Ovary (tissue), 10 donors: ENCODE measurements at places on chromosomes 7 and 10. TPM values are rescaled to one million over a fixed set of nuclear protein-coding genes. Genes with fewer than 3 reads are reported as not detected.
A peak's percentile ranks its signal among the peaks of the same experiment; 100 is the strongest.

DNA sequence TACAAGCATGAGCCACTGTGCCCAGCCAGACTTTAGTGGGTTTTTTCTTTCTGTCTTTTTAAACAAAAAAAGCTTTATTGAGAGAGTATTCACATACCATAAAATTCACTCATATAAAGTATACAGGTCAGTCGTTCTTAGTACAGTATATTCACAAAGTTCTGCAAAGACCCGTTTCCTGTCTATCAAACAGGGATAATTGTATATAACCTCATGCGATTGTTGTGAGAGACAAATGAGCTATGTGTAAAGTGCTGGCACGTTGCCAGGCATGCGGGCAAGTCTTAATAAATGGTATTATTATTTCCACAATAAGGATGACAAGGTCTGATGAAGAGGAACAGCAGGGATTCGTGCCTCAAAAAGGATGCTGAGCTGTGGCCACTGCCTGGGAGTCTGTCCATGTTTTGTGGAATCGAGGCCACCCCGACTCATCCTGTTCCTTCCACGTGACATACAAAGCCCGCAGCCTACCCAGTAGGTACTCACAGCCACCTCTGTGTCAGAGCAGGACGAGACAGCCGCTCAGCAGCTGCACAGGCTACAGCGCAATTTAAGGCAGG, 51.6 kb downstream of the SMKR1 start:
- H3K27me3 ChIP-seq: no peaks in the 10 kb centered on the region
- no peaks in the 10 kb centered on the region for H3K36me3 ChIP-seq
- no peak for DNase-seq
- no peaks in the 10 kb centered on the region for H3K4me1 ChIP-seq
- H3K4me3 ChIP-seq: no peak overlapping the region

The SUGCT gene
- total RNA-seq: 5.1 TPM

DNA sequence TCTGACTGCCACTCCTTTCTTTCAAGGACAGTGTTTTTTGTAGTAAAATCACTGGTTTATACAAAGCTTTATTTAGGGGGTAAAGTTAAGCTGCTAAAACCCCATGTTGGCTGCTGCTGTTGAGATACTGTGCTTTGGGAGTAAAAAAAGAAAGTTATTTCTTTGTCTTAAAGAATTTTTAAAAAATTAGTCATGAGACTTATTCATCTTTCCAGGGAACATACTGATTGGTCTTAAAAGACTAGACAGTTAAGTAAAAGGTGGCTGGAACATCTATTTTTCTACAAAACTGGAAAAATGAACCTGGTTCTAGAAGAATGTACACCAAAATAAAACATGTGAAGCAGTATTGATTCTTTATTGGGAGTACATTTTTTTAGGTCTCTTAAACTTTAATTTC, 20.6 kb downstream of the BBIP1 start:
- H3K4me3 ChIP-seq: no peak overlapping the region
- no peaks in the 10 kb centered on the region for H3K4me1 ChIP-seq
- H3K36me3 ChIP-seq: no peaks in the 10 kb centered on the region

DNA sequence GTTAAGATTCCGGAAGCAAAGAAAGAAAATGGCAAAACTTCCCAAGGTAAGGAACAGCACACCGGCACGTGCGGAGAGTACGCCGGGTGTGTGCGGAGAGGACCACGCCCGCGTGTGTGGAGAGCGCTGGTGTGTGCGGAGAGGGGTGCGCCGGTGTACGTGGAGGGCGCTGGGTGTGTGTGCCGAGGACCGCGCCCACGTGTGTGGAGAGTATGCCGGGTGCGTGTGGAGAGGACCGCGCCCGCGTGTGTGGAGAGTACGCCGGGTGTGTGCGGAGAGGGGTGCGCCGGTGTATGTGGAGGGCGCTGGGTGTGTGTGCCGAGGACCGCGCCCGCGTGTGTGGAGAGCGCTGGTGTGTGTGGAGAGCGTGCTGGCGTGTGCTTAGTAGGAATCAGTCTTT, 48.6 kb upstream of the DPYSL4 start:
- H3K4me3 ChIP-seq: no peak overlapping the region
- no peaks in the 10 kb centered on the region for H3K36me3 ChIP-seq
- no peaks in the 10 kb centered on the region for H3K27me3 ChIP-seq
- peak; percentile 20 for DNase-seq
- H3K4me1 ChIP-seq: peaks cover 6% of the 10 kb centered on the region

DNA sequence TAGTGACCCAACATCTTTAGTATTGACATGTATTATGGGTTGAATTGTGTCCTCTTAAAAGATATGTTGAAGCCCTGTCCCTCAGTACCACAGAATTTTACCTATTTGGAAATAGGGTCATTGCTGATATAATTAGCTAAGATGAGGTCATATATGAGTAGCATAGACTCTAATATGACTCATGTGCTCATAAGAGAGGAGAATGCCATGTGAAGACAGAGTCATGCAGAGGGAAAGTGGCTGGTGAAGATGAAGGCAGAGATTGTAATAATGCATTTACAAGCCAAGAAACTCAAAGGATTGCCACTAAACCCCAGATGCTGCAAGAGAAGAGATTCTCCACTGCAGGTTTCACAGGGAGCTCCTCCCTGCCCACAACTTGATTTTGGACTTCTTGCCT, 496.4 kb downstream of the KIF20B start:
- H3K36me3 ChIP-seq: no peaks in the 10 kb centered on the region
- H3K27ac ChIP-seq: no peak overlapping the region
- no peaks in the 10 kb centered on the region for H3K4me1 ChIP-seq
- no peaks in the 10 kb centered on the region for H3K27me3 ChIP-seq

DNA sequence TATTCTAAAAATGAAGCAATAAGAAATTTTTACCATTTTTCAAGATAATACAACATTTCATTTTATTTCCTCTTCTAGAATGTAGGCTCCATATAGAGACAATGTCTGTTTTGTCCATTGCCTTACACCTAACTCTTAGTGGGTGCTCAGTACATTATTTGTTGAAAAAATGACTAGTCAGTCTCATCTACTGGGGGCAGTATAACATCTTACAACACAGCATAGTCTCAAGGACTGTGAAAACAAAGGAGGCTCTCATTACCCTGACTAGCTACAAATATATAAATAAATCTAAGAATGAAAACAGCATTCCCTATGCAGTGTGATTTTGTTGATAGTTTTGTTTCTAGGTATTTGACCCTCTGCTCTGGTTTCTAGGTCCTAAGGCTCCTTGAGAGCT, 11.6 kb downstream of the CRPPA start:
- H3K4me3 ChIP-seq: no peak overlapping the region
- no peaks in the 10 kb centered on the region for H3K36me3 ChIP-seq
- H3K27me3 ChIP-seq: no peaks in the 10 kb centered on the region
- H3K4me1 ChIP-seq: no peaks in the 10 kb centered on the region
